ENCODE measurements at places on chromosomes 5 and 9.

DNA sequence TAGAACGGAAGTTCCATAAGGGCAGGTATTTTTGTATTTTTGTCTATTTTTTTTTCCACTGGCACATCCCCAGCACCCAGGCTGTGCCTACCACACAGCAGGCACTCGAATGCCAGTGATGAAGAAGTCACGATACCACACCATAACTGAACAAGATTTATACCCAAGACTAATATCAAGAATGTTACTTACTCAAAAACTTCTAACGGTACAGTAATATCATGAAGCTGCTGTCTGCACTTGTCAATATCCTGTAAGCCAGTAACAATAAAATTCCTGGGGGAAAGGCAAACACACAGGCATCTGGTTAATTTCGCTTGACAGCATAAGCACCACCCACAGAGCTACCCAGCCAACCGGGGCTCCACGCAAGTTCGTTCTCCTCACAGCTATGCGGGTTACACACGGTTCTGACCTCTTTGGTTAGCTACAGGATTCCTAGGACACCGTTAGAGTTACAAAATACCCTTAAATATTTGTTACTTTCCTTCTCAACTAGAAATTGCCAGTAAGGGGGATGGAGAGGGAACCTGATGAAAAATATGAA lies 1.3 kb downstream of the MED10 start:
- no peak for DNase-seq

- DNase-seq: no peak
These were observed 87.0 kb downstream of the SMIM23 start for GRCh38 chr5:171872666-171873065.

- no peak for DNase-seq
These were observed 52.3 kb downstream of the TLE4 start for GRCh38 chr9:79623799-79624721.

- no peak for DNase-seq
These were observed 41.9 kb downstream of the TNFAIP8 start for GRCh38 chr5:119397518-119398380.

GRCh38 chr9:113269355-113269754 lies 6.0 kb downstream of the CDC26 start:
- DNase-seq: no peak

DNA sequence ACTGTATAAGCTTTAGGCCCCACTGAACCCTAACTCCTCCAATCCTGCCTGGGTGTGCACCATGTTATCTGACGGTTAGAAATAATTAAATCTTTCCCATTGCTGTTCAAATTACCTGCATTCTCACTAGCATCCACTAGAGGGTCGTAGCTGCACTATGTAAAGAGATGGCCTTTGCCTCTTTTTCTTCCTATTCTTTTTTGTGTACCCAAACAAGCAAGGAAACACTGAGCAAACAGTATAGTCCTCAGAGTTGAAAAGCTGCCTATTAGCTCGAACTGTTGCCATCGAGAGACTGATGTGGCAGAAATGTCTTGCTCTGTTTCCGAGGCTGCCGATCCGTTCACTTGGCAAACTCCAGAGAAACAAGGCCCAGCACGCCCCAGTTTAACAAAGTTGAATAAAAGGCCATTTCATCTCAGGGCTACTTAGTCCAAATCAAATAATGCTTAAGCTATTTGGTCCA lies 163.8 kb upstream of the TRPM3 start:
- DNase-seq: no peak

GRCh38 chr9:127853312-127854183 lies 910 bp downstream of the ENG start:
- DNase-seq: no peak

GRCh38 chr5:76684756-76685519 lies 31.0 kb upstream of the F2R start:
- DNase-seq: no peak

DNA sequence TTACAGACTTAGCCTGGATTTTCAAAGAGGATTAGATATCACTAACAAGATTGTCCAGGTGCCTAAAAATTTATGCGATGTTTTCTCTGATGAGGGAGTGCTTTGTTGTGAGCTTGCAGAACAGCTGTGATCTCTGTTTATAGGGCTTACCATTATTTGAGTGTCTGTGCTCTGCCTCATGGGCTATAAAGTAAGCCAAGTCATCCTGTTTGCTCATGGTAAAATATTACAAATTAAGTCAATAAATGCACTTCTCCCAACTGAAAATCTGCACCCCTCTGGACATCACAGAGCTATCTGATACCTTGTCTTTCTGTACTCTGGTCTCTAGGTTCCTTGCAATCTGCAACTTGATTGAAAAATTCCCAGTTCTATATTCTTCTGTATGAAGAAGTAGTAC lies 293.4 kb upstream of the ACTBL2 start:
- DNase-seq: no peak

GRCh38 chr9:31325778-31326177 lies 1058.7 kb upstream of the ACO1 start:
- no peak for DNase-seq

GRCh38 chr5:65837139-65837538 lies 89.2 kb upstream of the ERBIN start:
- DNase-seq: no peak
